Kidney glomerular epithelial cell (primary cell): ENCODE measurements at places on chromosomes 12 and 14.

- DNase-seq, result peak; percentile 37
Observed at GRCh38 chr12:100267603-100268281, 765 bp downstream of the SCYL2 start.

GRCh38 chr12:113214895-113215400 lies 6.3 kb upstream of the TPCN1 start:
- peak; percentile 91 for DNase-seq

- DNase-seq, result peak; percentile 83
Observed at GRCh38 chr14:58747181-58747580, 109.4 kb downstream of the DACT1 start.

DNA sequence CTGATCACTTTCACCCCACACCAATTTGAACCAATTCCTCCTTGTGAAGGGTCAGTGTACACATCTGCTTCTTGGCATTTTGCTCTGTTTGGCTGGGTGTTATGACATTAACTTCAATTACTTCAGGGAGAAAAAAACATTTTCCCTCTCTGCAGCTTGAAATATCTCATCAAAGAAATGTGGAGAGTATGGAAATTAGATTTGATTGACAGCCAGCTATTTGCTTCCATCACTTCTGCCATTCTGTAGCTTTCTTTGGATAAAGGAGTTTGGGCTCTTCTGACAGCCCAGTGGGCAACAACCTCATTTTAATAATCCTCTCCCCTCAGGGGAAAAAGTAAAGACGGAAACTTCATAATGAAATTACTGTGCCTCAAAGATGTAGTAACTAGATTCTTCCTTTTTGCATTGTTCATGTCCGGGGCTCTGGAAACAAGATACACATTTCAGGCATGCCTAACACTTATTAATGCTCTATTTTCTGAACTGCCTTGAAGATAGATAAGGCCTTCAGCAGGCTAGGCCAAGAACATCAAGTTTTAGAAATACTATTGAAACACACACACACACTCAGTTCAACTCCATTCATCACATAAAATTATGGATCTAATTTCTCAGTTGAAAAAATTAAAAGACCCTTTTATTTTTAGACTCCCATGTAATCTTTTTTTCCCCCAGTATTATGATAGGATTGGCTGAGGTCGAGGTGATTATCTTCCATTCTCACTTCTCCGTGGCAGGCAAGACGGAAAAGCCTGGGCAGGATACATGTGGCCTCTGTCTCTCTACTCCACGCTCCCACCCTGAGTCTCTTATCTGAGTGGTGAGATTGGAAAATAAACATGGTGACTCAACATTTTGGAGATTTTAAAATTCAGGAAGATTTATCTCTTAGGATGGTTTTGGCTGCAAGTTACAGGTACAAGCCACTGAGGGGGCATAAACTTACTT lies 10.3 kb upstream of the GPHB5 start:
- DNase-seq, result no peak

GRCh38 chr12:24078318-24078765 lies 128.9 kb upstream of the SOX5 start:
- no peak for DNase-seq

DNA sequence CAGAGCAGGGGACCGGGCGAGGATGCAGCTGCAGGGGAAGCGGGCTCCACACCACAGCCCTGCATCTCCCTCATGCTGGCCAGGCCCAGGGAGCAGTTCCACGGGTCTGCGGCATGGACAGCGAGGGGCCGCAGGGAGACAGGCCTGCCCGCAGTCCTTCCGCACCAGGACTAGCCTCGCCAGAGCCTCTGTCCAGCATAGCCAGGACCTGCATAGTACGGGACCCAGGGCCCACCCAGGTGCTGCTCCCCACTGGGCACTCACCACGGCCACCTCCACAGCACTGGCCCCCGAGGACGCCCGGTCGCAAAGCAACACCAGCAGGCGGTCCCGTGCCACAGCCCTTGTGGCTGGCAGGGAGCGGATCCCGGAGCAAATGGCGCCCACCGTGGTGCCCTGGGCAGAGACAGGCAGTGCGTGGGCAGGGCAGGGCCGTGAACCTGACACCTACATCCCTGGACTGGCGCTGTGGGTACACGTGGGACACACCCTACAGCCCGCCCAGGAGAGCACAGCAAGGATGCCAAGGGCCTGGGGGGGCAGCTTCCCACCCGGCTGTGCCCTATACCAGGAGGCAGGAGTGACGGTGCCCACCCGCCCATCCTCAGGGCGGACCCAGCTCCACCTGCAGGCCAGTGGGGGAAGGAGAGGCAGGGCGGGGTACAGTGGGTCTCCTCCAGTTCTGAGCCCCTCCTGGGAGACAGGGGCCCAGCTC lies 23.8 kb downstream of the JAG2 start:
- DNase-seq, result no peak

DNA sequence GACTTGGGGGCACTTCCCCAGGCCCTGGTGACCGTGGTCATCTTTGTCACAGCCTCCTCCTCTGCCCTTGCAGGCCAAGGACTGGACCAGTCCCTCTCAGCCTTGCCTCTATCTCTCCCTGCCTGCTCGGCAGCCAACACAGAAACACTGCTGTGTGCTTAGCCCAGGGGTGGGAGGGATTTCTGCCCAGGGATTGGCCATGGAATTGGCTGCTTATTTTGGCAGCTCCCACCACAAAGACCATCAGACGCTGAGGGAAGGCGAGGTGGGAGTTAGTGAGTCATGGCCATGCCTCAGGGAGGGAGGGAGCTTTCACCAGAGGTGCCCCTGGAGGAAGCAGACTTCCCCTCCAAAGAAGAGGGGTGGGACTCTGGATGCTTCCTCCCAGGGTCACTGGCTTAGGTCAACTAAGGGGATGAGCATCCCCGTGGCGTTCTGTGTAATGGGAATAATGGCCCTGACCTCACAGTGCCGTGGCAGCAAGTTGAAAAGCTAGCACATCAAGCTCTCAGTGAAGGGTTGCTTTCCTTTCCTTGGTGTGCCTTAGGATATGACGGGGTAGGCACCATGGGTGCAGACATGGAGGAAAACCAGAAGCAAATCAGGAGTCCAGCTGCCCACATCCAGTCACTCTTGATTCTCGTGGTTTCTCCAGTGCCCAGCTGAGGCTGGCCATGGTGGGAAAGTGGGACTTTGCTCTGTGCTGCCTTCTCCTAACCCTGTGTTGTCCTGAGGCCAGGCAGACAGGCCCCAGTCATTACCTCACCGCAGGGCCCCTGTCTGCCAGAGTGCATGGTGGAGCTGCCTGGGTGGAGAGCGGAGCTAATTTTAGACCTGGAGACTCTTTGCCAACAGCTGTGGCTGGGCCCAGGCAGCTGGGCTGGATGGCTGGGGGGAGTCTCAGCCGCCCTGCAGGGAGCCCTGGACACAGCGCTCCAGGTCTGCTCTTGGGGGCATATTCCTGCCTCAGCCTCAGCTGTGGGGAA lies 21.4 kb downstream of the B4GALNT3 start:
- peak; percentile 46 for DNase-seq

DNA sequence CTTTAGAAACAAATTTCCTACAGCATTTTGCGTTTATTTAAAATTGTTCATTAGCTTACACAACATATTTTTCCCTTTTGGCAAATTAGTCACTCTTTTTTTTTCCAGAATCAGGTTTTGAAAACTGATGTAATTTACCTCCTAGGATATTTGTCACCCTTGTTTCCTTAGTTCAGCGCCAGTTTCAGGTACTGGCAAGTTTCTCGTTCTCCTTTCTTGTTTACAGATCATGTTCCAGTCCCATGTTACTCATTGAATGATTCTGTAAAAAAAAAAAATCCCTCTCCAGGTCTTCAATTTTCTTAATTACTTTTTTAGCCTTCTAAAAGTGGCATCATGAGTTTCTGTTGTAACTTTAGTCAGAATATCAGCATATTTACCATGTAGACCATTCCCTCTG lies 2.7 kb downstream of the PPP4R4 start:
- no peak for DNase-seq

DNA sequence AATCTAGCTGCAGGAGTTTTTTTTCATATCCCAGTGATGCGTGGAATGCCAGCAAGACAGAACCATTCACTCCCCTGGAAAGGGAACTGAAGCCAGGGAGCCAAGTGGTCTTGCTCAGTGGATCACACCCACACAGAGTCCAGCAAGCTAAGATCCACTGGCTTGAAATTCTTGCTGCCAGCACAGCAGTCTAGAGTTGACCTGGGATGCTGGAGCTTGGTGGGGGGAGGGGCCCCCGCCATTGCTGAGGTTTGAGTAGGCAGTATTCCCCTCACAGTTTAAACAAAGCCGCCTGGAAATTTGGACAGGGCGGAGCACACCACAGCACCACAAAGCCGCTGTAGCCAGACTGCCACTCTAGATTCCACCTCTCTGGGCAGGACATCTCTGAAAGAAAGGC lies 86.9 kb upstream of the STXBP6 start:
- DNase-seq, result no peak

GRCh38 chr14:21120686-21121085 lies 19.8 kb downstream of the TMEM253 start:
- no peak for DNase-seq

DNA sequence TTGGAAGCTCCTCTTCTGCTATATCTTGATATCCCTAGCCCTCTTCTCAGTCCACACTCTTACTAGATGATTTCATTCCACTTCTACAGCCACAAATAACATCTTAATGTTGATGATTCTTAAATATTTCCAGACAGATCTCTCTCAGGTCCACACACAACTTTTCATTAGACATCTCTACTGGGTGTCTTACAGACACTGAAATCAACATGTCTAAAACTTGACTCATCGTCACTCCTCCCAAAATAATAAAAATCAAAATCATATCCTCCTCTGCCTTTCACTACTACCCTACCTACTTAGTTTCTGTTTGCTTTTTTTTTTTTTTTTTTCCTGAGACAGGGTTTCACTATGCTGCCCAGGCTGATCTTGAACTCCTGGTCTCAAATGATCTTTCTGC lies 11.9 kb downstream of the PRDM4 start:
- peak; percentile 24 for DNase-seq

DNA sequence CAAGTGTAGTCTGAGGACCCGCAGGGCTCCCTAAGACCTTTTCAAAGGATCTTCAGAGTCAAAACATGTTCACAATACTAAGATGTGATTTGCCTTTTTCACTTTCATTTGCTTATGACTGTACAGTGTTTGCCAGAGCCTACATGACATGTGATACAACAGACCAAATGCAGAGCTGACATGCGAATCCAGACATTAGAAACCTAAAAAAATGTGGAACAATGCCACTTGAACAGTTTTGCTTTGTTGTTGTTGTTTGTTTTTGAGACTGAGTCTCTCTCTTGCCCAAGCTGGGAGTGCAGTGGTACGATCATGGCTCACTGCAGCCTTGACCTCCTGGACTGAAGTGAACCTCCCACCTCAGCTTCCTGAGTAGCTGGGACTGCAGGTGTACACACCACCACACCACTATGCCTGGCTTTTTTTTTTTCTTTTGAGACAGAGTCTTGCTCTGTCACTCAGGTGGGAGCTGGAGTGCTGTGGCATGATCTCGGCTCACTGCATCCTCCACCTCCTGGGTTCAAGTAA lies 5.3 kb upstream of the RAB35 start:
- DNase-seq, result no peak

- peak; percentile 66 for DNase-seq
Observed at GRCh38 chr12:45991284-45992249, 1.2 kb upstream of the SCAF11 start.

DNA sequence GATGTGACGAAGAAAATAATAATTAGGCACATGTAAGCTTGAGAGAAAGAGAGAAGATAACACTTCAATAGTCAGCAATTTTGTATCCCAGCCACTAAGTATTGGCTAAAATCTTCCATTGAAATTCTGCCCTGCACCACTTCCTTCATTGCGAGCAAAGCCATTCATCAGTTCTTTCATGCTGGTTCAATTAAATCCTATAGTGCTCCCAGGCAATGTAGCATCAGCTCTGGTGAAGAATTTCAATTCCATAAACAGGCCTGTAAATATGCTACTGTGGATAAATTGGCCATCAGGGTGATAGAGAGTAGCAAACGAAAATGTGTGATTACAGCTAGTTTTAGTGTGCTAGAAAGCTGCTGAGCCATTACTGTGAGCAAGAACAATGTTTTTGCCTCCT lies 24.7 kb downstream of the RPL10L start:
- no peak for DNase-seq

- DNase-seq, result no peak
Observed at GRCh38 chr12:124094188-124094587, 121.2 kb downstream of the ZNF664 start.

DNA sequence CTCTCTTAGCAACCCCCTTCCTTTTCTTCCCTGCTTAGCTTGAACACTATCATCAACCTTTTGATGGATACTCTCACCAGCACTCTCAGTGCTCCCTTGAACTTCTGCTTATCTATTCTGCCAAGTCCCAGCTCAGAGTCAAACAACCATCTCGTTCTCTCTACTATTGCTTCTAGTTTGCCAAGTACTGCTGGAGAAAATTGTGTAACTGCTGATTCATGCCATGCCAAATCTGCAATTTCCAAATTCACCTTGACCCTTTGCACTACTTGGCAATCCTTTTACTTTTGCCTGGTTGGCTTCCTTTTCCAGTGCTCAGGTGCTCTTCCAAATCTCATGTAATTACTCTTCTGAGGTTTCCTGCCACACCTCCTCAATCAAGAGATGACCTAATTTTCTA lies 2.8 kb upstream of the CCDC196 start:
- no peak for DNase-seq

- DNase-seq, result peak; percentile 33
Observed at GRCh38 chr12:2615665-2616402, 178.9 kb upstream of the FKBP4 start.

DNA sequence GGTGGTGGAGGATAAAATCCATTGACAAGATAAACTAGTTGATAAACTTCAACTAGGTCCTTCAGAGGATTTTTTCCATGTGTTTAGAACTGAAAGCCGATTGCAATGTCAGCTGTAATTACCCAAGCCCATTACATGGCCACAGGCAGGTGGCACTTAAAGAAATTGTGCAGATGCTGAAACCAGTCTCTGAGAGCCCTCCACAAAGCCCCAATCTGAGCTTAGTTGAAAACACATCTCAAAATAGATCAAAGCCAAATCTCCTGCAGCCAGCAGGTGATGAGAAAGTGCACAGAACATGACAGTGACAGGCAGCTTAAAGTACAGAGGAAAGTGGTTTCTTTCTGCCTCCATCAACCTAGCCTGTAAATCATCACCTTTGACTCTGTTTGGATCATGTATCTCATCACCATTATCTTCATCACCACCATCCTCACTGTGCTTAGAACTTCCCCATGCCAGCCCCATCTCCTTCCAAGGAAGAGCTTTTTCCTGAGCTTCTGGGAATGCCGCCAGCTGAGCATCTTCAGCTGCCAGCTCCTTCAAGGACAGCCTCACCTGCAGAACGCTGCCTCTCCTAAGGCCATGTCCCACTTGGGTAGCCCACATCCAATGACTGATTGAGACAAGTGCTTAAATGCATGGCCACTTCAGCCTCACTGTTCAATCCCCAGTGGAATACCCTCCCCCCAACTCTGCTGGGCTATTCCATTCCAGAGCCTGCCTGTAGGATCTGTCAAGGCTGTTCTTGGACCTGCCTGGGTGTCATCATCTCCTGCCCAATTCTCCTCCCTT lies 219.5 kb upstream of the TMEM132C start:
- no peak for DNase-seq
